Retinal pigment epithelial cell (primary cell): ENCODE measurements at places on chromosomes 12 and 14.

GRCh38 chr12:58967561-58967960 lies 47.3 kb upstream of the LRIG3 start:
- no peak for DNase-seq

DNA sequence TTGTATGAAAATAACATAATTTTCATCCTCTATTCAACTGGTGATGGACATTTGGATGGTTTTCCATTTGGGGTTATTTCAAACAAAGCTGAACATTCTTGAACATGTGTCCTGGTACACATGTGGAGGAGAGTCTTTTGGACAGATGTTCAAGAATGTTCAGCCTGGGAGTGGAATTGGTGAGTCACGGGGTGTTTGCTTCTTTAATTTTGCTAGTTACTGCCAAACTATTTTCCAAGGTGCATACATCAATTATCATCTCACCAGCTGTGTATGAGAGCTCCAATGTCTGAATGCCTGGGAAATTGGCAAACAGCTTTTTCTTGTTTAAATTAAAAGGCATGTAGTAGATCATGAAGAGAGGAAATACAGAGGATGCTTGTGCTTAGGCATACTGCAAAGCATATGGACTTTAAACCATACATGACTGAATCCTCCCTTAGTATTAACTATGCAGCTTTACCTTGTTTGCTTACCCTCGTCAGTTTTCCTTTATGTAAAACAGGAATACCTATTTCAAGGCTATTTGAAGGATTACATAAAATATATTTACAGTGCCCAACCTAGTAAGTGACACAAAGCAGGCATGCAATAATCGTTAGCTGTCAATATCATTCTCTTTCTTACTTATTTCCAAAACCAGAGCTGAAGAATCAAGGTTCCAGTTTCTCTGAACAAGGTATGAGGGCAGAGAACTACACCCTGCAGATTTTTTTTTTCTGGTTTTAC lies 152.1 kb downstream of the ITPR2 start:
- DNase-seq: no peak

GRCh38 chr12:96948782-96949181 lies 41.7 kb downstream of the NEDD1 start:
- no peak for DNase-seq

- DNase-seq: no peak
Measured at GRCh38 chr12:7602277-7602676, 63.4 kb downstream of the APOBEC1 start.

- DNase-seq: no peak
Measured at GRCh38 chr14:92310776-92311375, 12.1 kb upstream of the SLC24A4 start.

DNA sequence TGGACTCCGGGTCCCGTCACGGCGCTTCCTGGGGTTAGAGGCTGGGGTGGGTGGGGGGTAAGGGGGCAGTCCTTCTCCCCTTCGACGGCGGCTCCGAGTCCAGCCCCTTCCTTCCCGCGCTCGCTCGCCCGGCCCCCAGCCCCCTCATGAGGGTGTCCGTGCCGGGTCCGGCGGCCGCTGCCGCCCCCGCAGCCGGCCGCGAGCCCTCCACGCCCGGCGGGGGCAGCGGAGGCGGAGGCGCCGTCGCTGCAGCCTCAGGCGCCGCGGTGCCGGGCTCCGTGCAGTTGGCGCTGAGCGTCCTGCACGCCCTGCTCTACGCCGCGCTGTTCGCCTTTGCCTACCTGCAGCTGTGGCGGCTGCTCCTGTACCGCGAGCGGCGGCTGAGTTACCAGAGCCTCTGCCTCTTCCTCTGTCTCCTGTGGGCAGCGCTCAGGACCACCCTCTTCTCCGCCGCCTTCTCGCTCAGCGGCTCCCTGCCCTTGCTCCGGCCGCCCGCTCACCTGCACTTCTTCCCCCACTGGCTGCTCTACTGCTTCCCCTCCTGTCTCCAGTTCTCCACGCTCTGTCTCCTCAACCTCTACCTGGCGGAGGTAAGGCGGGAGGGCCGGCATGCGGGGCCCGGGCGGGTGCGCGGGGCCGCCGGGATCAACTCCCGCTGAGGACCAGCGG lies 500 bp downstream of the GPR137C start:
- DNase-seq: no peak

DNA sequence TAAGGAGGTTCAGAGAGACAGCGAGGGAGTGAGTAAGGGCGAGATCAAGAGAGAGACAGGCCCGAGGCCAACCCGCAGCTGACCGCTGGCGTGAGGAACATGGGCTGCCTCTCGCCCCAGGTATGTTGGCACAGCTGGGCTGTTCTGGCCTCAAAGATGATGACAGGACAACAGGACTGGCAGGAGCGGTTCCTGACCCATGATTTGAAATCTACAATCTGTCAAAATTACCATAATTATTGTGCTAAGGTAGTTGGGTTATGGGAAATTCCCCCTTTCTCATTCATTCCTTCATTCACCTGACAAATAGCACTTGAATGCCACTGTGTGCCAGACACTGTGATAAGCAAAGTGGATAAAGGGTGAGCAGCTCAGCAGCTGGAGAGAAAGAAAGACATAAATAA lies 5.1 kb upstream of the ENDOU start:
- DNase-seq: no peak

DNA sequence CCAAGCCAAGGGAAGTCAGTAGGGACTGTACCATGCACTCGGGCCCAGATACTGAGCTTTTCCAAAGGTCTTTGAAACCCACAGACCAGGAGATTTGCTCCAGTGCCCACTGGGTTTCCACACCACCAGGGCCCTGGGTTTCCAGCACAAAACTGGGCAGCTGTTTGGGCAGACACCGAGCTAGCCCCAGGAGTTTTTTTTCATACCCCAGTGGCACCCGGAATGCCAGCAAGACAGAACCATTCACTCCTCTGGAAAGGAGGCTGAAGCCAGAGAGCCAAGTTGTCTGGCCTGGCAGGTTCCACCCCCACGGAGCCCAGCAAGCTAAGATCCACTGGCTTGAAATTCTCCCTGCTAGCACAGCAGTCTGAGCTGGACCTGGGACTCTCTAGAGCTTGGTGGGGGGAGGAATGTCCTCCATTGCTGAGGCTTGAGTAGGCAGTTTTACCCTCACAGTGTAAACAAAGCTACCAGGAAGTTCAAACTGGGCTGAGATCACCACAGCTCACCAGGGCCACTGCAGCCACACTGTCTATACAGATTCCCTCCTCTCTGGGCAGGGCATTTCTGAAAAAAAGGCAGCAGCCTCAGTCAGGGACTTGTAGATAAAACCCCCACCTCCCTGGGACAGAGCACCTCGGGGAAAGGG lies 793.7 kb downstream of the RPS29 start:
- DNase-seq: no peak

DNA sequence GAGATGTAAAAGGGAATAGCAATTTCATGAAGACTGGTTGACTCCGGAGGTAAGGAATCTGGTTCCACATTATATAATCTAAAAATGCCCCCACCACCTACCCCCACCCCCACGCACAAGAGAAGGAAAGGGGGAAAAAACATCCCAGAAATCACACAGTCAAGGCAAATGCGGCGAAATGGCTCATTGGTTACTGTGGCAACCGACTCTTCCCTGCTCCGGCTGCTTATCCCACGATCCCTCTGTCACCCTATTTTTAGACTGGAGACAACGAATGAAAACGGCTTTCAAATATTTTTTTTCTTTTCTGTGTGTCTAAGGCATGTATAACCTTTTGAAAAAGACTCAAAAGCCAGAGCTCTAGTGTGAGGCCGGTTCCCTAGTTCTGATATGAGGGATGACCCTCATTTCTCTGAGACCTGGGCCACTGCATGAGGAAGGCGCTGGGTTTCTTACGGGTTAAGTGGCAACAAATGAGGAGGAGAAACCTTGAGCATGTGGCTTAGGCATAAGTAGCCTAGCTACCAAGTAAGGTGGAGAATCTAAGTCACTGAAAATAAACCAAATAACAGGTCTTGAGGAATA lies 148.3 kb upstream of the GRIN2B start:
- no peak for DNase-seq

GRCh38 chr12:77882709-77883108 lies 52.0 kb downstream of the NAV3 start:
- no peak for DNase-seq

GRCh38 chr12:82426586-82426985 lies 68.3 kb downstream of the METTL25 start:
- no peak for DNase-seq
